CD8-positive, alpha-beta T cell (primary cell): ENCODE measurements at places on chromosomes 5 and 9. TPM values are rescaled to one million over a fixed set of nuclear protein-coding genes. Genes with fewer than 3 reads are reported as not detected.

GRCh38 chr9:18861609-18862544 is 171.1 kb downstream of the SAXO1 start:
- DNase-seq = no peak

GRCh38 chr9:20508242-20508641 is 114.1 kb downstream of the MLLT3 start:
- DNase-seq = no peak

DNA sequence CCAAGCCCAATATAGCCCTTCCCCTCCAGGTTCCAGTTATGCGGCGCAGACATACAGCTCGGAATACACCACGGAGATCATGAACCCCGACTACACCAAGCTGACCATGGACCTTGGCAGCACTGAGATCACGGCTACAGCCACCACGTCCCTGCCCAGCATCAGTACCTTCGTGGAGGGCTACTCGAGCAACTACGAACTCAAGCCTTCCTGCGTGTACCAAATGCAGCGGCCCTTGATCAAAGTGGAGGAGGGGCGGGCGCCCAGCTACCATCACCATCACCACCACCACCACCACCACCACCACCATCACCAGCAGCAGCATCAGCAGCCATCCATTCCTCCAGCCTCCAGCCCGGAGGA is 6.3 kb downstream of the NR4A3 start:
- no peak for DNase-seq

- DNase-seq = no peak
Observed at GRCh38 chr5:157059891-157060290, 975 bp upstream of the HAVCR1 start.

DNA sequence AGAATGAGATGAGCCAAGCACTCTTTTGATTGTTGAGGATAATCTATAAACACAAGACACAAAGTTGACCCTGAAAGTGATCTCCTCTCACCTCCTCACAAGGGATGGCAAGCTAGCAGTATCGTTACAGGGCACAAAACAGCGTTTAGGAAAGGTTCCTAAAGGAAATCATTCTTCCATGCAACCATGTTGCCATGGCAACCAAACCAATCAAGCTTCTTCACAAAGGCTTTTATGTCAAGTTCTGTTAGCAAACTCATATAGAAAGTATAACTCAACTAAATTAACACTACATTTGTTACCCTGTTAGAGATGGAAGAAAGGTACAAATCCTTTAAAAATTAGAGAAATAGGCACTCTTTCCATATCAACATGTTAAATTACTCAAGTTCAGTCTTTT is 1016.8 kb upstream of the DMAC1 start:
- no peak for DNase-seq

DNA sequence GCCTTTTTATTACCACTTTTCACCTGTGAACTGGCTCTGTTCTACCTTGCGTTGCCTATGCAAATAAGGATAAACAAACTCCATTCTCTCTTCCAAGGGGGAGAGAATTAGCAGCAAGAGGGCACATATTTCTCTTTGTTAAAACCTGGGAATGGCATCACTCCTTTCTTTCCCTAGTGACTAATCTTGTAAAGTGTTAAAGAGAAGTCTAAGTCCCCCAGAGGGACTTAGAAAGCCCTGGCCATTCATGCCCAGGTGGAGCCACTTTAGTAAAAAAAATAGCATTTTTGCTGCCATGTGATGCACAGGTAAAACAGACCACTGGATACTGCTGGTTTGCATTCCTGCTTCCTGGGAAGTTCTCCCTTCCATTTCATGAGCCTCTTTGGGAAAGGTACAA is 148.4 kb downstream of the MAN2A1 start:
- DNase-seq = no peak

SLC4A9 gene
- not detected for total RNA-seq
